ENCODE measurements at places on chromosomes 5 and 9.

DNA sequence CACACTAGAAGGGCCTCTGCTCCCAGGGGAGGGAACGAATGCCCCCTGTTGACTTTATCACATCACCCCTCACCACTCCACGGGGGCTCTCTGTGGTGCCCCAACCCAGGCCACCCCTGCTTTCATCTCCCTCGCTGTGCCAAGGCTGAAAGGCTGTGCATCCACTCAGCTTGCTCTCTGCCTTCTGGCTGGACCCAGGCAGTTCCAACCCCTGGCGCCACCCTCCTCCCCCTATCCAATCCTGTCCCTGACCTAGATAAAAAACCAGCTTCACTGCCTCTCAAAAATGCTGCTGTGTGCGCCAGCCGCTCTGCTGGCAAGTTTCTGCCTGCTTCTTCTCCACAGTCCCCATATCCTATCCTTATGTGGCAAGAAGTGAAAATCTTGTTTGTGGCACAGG, 22.4 kb upstream of the CORO2A start:
- no peak for DNase-seq

GRCh38 chr5:19577882-19578281, 410.1 kb downstream of the CDH18 start:
- no peak for DNase-seq

DNA sequence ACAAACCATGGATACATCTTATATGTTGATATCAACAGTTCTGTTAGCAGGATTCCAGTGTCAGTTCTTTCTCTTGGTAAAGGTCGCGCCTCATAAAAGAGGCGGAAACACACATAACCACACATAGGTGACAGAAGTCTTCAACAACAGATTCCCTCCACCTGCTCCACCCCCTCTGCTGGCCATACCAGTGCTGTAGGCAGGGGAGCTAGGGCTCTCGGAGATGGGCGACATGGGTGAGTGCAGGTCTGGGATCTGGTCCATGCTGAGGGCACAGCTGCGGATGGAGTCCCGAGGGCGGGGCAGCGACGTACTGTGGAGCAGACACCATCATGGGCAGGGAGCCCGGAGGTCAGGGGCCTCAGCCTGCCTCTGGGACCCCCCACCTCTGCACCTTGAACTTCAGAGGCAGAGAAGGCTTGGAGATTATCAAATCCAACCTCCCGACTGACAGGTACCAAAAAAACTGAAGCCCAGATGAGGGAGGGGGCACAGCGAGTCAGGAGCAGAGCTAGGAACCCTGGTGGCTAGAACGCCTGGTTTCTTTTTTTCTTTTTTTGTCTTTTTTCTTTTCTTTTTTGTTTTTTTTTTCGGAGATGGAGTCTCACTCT, 12.0 kb upstream of the TOR2A start:
- DNase-seq: no peak

DNA sequence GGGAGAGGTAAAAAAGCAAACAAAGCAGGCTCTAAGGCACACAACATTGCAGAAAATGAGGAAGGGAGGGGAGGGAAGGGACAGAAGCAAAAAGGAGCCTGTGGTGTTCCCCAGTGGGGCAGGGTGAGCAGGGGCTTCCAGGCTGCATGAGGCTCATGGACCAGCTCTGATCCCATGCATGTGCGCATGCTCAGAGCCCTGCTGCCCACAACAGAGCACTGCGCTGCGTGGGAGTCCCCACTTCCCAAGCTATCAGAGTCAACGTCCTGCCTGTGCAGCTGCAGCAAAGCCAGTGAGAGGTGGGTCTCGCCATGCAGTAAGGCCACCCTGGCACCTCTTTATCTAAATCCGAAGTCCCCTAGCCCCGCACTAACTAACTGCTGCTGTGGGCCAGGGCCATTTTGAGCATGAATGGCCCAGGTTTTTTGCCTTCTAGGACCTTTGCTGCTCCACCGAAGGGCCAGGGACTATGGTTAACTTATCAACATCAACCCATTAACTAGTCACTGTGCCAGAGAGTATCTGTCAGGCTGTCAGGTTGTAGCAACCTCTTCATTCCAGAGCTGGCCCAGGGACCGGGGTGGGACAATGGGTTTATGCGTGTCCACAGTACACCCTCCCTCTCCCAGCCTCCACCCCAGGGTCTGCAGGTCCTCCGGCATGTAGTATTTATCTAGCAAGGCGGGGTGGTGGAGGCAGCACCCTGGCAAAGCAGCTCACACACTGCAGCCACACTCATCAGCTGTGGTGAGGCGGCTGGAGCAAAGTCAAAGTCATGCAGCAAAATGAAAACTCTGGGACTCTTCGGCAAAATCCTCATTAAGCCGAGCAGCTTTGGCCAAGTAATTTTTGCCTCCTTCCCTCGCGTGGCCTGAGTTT, 123.6 kb downstream of the SAXO1 start:
- DNase-seq: no peak

DNA sequence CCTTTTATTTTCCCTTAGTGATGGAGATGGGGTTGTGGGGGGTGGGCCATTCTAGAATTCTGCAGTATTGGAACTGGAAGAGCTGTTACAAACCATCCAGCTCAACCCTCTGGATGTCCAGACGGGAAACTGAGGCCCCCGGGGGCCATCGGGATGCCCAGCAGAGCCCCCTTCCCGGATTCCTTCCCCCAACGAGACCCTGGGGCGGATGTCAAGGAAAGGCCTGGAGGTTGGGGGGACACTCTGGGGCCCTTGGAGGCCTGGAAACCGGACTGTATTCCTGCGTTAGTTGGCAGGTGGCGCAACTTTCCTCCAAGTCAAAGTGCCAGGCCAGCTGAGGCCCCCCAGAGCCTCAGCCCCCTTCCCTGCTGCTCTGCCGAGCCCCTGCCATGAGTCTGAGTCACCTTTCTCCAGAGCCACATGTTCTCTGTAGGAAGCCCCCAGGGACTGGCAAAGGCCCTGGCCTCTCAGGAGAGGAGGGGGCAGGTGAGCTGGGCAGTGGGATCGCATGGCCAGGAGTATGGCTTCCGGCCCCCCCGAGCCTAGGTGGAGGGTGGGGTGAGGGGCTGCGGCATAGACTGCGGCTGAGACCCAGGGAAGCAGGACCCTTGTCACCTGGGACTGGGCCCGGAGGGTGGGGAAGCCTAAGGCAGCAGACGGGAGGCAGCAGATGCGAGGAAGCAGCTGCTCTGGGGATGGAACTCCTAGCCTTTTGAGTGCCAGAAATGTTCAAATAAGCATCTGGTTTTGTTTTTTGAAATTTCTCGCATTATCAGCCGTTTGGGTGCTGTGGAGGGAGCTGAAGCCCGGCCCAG, 17.8 kb upstream of the FIBCD1 start:
- no peak for DNase-seq

DNA sequence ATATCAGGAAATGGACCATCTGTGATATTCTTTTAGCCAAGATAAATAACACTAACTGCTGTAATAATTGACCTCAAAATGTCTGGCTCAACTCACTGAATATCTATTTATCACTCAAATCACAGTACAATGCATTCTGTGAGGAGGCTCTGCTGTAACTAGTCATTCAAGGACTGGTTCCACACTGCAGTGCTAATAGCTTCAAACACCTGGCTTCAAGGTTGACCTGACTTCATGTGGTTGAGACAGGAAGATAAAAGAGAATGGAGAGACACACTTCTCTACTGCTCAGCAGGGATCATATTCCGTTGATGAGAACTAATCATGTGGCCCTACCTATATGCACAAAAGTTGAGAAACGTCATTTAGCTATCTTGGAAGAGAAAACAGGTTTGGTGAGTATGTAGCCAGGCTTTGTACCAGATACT, 3.4 kb upstream of the RHOBTB3 start:
- no peak for DNase-seq

DNA sequence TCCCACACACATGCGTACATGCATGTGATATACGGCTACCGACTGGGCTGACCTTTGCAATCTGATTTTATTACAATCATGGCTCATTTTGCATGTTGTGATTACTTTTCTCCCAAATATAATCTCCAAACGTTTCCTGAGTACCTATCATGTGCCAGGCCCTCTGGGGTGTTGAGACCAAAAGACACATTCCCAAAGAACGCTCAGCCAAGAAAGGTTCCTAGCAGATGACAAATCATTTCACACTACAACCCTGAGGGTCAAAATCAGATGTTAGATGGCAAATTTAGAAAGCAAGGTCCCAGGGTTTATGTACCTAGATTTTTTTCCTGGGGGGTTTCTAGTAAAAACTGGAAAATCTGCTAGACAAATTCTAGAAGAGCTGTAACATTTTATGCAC, 32.4 kb upstream of the SLC25A51 start:
- no peak for DNase-seq

DNA sequence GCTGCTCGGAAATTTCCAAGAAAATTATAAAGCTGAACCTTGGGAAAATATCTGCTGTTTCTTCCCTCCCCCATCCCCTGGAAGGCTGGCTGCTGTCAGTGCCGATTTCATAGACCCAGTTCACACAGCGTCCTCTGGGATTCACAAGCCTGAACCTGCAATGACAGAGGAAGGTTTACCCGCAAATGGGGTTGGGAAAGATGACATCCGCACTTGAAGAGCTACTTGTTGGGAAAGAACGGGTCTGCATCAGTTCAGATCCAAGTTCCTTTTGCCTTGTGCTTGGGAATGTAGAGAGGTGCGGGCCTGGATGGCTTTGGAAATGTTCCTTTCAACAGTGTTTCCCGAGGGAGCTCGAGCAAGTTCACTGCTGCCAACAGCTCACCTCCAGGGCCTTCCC, 13.9 kb downstream of the PCDH12 start:
- DNase-seq: no peak

DNA sequence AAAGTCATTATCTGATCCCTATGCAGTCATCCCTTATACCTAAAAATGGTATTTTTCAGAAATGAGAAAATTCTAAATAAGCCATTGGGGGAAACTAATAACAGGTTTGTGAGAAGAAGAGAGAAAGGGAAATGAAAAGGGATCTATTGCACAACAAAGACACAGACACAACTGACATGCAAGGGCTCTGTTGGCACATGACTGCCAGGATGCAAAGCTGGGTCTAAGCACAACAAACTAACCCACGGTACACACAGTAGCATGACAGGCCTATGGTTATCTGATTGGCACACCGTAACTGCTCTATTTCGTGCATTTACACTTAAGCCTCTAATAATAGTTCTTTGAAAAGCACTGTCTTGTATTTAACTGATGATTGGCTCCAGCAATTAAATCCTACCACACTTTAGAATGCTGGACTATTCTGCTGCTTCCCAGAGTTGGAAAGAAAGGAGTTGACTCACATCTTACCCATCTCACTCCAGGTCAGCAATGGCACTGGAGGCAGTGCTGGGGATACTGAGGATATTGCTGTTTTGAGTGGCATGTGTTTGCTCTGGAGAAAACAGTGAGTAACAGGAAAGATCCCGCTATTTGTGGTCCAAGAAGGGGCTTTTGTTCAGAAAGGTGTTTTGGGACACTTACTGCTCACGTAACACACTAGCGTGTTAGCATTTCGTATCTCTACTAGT, 328.3 kb downstream of the GLIS3 start:
- DNase-seq: no peak

DNA sequence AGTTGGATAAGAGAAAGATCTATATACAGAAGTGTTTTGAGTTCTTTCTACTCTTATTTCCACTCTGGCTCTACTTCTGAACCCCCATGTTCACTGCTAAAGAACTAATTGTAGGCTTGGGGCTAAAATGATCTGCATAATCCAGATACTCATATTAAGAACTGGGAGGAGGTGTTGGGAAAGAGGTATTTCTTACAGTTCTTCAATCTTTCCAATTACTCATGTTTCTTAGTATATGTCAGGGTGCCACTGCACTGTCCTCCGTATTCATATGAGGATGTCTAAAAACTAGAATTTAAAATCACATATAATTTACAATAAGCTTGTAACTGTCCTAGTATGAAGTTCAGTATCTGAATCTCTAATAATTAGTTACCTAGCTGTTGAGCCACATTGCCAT, 12.7 kb downstream of the NIPBL start:
- no peak for DNase-seq

GRCh38 chr5:159549046-159549445, 218.8 kb upstream of the IL12B start:
- no peak for DNase-seq

DNA sequence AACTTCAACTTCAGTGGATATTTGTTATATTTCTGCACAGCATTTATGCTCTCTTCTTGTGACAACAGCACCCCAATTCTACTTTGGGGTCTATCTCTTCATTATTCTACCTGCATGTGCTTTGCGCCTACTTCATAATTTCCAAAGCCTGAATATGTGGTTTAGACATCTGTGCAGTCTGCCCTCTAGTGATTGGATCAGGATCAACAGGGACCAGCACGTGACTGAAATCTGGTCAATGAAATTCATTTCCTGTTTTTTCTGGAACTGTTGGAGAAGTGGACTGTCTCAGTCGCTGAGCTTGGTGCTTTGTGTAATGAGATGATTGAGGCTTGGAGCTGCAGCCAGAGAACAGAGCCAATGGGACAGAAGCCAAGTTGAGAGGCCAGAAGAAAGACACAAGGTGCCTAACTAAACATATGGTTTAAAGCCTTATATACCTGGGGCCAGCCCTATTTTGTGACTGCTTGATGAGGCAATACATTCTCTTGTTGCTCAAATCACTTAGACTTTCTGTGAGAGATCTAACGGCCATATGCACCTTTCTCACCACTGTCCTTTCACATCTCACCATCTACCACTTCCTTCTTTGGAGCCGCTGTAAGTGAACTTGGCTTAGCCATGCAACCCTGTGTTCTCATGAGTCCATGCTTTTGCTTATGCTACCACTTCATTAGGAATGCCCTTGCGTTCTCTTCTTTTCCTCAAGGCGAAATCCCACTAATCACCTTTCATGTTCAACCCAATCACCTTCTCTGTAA, 68.8 kb upstream of the PPP2R2B start:
- no peak for DNase-seq

- DNase-seq: no peak
These were observed 68.7 kb downstream of the MARCHF3 start for GRCh38 chr5:126961702-126962101.

GRCh38 chr9:37602817-37603216, 10.4 kb upstream of the TOMM5 start:
- no peak for DNase-seq

- DNase-seq: no peak
These were observed 7.3 kb downstream of the NRARP start for GRCh38 chr9:137294681-137295237.

DNA sequence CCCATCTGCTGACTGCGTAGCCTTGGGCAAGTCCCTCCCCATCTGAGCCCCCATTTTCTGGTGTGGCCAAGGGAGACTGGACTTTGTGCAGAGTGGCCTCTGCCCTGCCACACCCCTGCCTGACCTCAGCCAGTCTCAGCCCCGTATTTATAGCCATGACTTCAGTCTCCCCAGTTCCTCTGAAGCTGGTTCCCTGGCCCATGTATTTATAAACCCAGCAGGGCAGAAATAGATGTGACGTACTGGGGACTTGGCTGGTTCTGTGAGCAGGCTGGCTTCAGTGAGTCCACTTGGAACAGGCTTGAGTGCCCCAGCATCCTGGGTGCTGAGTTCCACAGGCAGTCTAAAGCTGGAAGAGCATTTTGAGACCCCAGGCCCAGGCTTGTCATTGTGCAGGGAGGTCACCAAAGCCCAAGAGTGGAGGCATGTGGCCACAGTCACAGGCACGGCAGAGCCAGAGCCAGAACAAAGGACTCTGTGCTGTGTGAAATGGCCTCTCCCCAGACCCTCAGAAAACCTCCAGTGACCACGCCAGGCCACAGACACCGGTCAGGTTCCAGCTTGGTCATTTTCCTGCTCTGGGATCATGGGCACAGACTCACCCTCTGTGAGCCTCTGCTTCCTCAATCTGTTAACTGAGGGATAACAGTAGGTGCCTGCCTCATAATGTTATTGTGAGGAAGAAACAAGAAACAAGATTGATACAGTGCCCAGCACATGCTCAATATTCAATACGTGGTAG, 30.4 kb upstream of the SYNPO start:
- no peak for DNase-seq
